ENCODE measurements at places on chromosomes 16 and 17.

DNA sequence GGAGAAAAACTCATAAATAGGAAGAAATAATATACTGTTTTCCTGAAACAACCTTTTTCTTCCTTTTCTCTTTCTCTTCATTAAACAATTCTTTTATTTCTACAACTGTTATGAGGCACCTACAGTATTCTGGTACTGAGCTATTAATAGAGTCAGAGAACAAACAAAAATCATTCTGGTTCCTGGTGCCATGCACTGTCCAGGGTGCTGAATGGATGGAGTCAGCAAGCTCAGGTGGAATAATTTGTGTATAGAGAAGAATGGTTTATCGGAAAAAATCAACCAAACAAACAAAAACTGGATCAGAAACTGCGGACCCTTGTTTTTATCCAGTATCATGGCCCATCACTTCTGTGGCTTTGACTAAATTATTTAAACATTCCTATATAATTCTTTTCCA is 430.3 kb upstream of the GOT2 start:
- no peak for DNase-seq

DNA sequence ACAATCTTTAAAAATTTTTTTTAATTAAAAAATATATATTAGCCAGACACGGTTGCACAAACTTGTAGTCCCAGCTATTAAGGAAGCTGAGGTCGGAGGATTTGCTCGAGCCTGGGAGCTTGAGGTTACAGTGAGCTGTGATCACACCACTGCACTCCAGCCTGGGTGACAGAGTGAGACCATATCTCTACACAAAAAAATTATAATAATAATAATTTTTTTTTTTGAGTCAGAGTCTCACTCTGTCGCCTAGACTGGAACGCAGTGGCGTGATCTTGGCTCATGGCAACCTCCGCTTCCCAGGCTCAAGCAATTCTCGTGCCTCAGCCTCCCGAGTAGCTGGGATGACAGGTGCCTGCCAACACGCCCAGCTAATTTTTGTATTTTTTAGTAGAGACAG is 23.8 kb downstream of the LITAF start:
- DNase-seq, result no peak

- DNase-seq, result no peak
Measured at GRCh38 chr16:721765-722540, 1.0 kb downstream of the ANTKMT start.

- no peak for DNase-seq
Measured at GRCh38 chr17:5304636-5305035, 22.6 kb downstream of the RABEP1 start.

DNA sequence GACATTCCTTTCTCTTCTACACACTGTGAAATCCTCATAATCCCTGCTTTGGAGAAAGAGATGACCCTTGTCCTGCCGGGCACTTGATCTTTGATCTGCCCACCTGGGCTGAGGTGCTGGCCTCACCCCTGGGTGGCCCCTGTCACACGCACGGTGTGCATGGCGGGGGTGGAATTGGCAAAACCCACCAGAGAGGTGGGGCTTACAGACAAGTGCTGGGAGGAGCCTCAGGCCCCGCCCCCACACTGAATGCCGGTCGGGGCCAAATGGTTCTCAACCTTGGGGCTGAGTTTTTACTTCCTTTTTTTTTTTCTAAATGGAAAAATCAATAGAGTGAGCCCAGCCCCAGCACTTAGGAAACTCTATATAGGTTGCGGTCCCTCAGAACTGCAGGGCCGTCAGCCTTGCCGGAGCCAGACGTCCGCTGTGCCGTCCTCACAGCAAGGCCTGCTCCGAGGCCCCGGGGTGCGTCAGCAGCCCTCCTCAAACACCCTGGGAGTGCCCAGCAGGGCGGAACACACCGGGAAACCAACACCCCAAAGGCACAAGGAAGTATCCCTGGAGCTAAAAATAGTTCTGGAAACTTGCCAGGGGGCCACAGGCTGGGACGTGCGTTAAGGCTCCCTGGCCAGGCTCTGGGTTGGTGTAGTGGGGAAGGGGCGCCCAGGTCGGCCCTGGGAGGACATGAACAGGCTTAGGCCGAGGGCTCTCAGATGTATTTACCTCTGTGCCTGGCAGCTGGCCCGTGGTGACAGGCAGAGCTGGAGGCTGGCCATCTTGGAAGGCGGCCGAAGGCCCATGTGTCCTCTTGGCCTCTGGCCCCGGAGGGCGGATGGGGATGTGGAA is 11.0 kb downstream of the GPRC5C start:
- DNase-seq, result peak; percentile 64

DNA sequence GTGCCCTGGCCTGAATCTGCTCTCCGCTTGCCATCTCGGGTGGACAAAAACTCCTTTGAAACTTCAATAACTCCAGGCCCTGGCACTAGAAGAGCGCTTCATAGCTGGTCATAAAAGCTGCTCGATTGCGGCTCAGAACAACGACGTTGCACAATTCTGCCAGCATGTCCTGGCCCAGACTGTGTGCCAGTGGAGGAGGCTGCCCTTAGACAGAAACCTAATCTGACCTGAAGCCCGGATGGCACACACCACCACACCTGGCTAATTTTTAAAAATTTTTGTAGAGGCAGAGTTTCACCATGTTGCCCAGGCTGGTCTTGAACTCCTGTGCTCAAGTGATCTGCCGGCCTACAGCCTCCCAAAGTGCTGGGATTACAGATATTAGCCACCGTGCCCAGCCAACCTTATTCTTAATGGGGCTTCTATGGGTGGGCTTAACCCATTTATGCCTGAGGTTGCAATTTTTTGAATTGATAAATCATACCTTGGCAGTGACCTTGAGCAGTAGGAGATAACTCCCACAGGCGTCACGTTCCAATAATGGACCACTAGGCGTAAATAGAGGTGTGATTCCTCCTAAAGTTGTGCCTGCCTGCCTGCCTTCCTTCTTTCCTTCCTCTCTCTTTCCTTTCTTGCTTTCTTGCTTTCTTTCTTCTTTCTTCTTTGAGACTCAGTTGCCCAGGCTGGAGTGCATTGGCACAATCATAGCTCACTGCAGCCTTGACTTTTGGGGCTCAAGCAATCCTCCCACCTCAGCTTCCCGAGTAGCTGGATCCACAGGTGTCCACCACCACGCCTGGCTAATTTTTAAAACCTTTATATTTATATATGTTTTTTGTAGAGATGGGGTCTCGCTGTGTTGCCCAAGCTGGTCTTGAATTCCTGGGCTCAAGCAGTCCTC is 1.1 kb upstream of the PPL start:
- DNase-seq, result no peak

DNA sequence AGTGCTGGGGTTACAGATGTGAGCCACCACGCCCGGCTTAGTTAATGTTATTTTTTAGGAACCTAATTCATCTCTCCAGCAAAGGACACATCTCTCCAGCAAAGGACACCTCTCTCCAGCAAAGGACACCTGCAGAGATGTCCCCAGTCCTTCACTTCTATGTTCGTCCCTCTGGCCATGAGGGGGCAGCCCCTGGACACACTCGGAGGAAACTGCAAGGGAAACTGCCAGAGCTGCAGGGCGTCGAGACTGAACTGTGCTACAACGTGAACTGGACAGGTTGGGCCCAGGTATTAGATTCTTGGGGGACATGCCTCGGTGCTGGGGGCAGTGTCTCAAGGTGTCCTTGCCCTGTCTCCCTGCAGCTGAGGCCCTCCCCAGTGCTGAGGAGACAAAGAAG is 4.7 kb downstream of the PFAS start:
- no peak for DNase-seq

GRCh38 chr17:70171159-70171558 is 1.8 kb downstream of the KCNJ2 start:
- peak; percentile 38 for DNase-seq

- DNase-seq, result no peak
Measured at GRCh38 chr17:38885728-38886642, 16.1 kb downstream of the LASP1 start.

DNA sequence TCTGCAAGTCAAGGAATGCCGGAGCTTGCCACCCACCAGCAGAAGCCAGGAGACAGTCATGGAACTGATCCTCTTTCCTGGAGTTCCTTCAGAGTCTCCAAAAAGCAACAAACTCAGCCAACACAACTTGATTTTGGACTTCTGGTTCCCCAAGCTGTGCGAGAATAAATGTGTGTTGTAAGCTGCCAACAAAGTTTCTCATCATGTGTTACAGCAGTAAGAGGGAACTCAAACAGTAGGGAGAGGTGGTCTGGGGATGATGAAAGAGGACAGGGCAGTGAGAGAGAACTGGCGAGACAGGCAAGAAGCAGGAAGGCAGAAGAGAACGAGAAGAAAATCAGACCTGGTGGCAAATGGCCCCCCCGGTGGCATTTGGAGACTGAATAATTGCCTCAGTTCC is 204.9 kb downstream of the MAF start:
- no peak for DNase-seq

DNA sequence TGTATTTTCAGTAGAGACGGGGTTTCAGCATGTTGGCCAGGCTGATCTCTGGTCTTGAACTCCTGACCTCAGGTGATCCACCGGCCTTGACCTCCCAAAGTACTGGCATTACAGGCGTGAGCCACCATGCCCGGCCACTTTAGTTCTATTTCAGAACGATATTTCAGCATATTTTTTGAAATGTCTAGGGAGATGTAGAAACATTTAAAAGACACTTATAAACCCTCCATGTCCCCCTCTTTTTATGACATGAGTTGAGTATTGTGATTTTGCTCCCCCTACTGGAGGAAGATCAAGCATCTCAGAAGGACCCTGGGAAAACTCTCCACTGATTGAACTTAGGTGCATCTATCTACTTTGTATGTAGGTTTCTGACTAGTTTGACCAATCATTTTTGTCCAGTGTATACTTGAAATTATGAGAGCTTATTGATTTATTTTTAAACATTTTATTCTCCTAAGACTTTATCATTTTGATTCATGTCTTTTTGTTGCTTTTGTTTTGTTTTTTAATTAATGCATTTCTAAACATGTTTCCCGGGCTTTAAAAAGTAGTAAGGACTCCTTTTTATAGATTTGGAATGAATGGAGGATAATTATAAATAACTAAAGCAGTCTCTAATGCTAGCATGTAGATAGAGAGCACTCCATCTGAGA is 105.1 kb downstream of the CHD9 start:
- DNase-seq, result no peak

- DNase-seq, result no peak
Measured at GRCh38 chr17:41663451-41664171, 25.1 kb upstream of the EIF1 start.

GRCh38 chr17:49946208-49946607 is 22.8 kb upstream of the DLX4 start:
- no peak for DNase-seq

- DNase-seq, result no peak
Measured at GRCh38 chr16:15961060-15961511, 11.7 kb downstream of the ABCC1 start.

DNA sequence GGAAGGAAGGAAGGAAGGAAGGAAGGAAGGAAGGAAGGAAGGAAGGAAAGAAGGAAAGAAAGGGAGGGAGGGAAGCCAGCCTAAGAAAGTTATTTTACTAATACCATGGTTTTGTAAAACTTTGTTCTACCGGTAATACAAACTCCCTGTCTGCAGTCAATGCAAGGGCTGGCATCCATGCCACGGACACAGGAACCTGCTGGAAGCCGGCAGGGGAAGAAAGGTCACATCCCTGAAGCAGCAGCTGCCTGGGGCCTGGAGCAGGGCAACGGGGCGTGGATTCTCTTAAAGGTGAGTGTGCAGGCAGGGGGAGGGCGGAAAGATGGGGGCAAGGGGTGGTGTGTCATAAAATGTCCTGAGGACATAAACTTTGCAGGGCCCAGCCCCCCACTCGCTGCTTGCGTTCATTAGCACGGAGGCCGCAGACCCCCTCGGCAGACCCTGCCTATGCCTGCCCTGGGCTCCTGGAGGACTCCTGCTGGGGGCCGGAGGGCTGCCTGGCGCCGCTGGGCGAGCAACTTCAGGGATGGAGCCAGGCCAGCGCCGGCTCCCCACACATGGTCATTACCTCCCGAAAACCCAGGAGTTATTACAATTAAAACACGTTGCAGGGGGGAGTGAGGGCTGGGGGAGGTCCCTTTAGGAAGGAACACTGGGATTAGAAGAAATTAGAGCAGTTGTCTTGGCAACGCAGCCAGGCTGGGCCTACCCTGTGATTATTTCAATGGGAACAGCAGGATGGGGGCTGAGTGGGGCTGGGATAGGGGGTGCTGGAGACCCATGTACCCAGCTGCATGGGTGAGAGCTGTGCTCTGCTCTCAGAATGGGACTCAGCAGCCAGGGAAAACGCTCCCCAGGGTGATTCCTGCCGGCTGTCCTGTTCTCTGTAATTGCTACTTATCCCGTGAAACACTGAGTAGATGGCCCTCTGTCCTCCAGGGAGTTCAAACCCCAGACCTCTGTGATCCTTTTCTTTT is 257.9 kb downstream of the SOX9 start:
- no peak for DNase-seq

GRCh38 chr17:75645501-75645888 is 12.3 kb downstream of the SMIM5 start:
- peak; percentile 92 for DNase-seq

DNA sequence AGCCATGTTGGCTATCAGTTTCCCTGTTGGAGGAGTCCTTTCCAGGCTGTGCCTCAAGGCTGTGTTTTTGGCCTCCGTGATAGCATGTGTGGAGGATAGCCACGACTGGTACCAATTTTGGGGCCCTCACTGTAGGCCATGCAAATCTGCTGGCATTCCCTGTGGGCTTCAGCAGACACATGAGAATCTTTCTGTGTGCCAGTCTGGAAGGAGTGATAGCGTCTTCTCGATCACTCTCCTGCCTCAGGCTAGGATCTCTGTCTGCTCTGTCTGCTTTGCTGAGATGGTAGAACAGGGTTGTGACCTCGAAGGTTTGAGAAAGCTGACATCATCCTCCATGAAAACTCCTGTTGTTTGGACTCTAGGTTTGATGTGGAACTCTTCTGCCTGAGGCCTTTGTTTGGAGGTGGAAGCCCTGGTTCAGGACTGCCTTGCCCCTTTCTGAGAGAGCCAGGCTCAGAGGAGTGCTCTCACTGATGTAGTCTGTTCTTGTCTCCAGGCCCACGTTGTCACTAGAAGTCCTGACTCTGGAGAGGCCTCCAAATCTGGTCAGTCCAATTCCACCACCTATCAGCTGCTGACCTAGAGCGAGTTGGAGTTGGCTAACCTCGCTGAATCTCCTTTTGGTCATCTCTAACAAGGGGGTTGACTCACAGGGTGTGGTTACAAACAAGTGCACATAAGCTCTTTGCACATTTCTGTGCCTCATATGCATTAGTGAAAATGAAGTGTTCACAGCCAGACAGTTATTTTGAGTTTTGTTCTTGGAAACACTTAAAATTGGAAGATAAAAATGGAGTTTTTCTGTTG is 12.1 kb upstream of the EDC4 start:
- no peak for DNase-seq

- no peak for DNase-seq
Measured at GRCh38 chr17:37502009-37502936, 12.6 kb downstream of the DUSP14 start.

DNA sequence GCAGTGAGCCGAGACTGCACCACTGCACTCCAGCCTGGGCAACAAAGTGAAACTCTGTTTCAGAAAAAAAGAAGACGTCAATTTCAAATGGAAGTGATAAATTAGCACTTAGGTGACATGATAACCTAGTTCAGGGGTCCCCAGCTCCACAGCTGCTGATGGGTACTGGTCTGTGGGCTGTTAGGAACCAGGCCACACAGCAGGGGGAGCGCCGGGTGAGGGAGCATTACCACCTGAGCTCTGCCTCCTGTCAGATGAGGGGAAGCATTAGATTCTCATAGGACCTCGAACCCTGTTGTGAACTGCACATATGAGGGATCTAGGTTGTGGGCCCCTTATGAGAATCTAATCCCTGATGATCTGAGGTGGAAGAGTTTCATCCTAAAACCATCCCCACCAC is 253.0 kb downstream of the FOXL1 start:
- DNase-seq, result no peak

GRCh38 chr17:70498631-70499030 is 329.3 kb downstream of the KCNJ2 start:
- no peak for DNase-seq

All from NCI-H510A (cell line).